ENCODE measurements at places on chromosomes 7 and 10.

GRCh38 chr10:86355571-86356038, 11.0 kb downstream of the GRID1 start:
- no peak for DNase-seq

GRCh38 chr7:92527300-92528187, 776 bp downstream of the PEX1 start:
- DNase-seq: peak; percentile 29

DNA sequence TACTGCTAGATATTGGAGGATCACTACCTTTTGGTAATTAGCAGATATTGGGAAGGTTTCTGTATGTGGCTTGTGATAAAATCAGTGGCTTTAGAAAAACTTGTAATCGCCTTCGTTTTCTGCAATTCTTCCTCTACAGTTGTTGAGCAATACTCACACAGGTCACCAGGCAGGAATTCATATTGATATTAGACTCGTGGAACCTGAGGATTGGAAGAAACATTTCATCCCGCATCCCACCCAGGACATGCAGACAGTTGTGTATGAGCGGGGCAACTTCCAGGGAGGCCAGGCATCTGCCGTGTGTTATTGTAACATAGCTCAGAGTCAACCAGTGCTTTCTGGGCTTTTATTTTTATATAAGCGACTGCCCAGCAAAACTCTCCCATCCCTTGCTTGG, 821.3 kb downstream of the LRMDA start:
- no peak for DNase-seq

- DNase-seq: no peak
These were observed 609.4 kb upstream of the PCDH15 start for GRCh38 chr10:55410415-55410885.

- DNase-seq: no peak
These were observed 45.8 kb upstream of the PRSS58 start for GRCh38 chr7:142303650-142304049.

DNA sequence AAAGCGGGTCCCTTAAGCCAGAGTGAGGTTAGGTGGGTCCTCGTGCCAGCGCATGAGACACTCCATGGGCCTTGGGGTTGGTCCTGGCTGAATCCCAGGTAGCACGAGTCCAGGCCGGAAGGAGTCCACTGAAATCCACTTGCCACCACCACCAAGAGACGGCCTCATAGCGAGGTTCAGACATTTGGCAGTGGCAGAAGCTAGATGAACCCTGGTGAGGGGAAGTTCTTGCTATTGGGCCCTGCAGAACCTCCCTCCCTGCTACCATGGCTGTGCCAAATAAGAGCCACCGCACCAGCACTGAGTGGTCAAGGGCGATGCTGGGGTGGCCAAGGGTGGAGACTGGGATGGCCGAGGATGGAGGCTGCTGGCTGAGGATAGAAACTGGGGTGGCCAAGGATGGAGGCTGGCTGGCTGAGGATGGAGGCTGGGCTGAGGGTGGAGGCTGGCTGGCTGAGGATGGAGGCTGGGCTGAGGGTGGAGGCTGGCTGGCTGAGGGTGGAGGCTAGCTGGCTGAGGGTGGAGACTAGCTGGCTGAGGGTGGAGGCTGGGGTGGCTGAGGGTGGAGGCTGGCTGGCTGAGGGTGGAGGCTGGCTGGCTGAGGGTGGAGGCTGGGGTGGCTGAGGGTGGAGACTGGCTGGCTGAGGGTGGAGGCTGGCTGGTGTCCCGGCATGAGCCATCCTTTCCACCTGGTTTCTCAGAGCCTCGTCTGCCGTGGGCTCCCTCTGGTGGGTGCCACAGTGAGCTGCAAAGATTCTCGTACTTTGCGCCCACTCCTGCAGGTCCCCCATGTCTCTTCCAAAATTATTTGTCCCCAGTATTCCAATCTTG, 88.2 kb downstream of the ELFN1 start:
- no peak for DNase-seq

GRCh38 chr10:59606551-59606961, 103.1 kb downstream of the SLC16A9 start:
- DNase-seq: no peak

DNA sequence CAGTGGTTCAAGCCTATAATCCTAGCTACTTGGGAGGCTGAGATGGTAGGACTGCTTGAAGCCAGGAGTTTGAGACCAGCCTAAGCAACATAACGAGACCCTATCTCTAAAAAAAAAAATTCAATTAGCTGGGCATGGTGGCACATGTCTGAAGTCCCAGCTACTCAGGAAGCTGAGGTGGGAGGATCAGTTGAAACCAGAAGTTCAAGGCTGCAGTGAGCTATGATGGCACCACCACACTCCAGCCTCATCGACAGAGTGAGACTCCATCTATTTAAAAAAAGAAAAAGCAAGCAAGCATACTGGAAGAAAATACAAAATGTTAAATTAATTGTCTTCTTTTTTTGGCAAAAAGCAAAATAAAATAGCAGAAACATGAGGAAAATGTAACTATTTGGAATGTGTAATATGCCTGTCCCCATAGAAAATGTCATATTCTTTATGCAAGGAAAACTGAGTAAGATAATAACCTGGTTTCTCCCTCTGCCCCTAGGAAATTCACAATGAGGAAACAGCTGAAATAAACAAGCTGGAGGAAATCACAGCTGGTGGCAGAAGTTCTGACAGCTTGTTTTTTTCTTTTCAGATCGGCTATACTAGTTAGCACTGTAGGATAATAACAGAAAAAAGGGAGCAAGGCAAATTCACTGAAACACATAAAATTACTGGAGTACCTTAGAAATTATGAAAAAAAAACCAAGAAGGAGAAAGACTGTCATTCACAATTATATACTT, 48.5 kb downstream of the HERPUD2 start:
- DNase-seq: no peak

GRCh38 chr7:123635551-123636359, 19.9 kb upstream of the LMOD2 start:
- DNase-seq: no peak

DNA sequence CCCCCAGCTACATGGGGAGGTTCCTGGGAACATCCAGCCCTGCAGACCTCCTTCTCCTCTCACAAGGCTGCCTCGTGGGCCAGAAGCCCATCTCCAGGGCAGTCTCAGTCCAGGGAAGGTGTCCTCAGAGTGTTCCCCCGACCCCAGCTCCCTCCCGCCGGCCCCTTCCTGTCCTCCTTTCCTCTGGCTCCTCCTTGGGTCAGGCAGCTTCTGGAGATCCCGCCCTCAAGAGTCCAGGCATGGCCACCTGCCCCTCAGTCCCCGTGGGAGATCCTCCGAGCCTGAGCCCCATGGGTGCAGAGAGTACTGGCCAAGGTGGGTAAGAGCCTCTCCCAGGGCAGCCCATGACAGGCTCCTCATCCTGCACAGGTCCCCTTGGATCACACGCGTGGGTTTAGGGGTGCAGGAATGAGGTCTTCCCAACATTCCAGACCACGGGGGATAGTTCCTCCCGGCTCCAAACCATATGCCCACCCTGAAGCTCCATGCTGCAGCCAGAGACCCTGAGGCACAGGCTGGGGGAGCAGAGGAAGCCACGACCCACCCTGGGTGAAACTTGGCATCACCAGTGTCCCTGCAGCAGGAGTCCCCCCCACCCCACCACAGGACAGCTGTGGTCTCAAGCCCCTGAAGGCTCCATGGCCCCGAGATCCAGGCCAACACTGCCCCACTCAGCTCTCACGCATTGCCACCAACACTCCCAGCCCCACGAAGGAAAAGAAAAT, 65.5 kb downstream of the OAT start:
- no peak for DNase-seq

DNA sequence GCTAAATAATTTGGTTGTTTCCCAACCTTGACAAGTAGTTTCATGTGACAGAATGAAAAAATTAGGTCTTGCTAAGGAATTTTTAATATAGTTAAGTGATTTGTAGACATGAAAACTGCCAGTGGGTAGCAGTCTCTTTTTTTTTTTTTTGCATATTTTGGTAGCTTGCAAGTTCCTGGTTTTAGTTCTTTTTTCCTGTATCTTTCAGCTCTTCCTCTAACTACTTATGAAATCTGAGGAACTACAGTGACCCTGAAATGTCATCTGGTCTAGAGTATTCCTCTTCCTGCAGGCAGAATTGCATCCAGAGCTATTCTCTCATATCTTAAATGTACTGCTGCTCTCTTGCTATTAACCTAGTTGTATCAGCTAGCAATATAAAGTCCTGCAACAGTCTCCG, 160.4 kb downstream of the HDAC9 start:
- DNase-seq: no peak

DNA sequence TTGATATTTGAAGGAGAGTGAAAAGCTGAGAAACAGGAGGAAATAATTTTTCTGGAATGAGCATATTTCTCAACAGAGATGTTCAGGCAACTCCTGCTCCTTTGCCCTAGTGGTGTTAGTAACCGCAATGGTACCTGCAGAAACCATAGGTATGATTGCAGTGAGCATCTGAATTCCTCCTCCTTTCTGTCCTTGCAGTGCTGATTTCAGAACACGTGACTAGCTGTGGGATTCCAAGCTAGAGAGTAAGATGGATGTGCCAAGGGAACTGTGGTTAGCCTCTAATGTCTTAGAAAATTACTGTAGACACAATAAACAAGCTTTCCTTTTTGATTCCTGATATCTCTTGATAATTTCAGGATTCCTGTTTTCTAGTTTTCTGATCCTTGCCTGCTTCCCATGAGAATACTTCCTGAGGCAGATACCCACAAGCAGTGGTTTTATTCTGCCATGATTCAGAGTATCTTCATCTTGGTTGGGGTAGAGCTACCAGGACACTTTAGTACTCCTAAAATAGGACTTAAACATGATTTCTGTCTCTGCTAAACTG, 27.5 kb downstream of the LRGUK start:
- DNase-seq: no peak

- no peak for DNase-seq
These were observed 94.8 kb downstream of the POLL start for GRCh38 chr10:101493249-101493648.

DNA sequence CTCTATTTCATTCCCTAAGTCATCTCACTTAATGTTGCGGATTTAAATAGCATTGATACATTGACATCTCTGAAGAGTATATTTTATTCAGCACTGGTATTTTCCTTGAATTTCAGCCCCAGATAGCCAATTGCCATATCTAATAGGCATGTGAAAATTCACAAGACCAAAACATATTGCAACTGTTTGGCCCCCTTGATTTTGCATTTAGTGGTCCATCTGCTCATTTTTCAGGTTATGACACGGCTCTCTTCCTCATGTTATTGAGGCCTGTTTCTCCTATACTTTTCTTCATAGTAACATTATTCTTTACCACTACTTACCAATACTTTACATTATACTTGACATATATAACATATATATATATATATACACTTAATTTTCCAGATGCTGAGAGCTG, 43.7 kb downstream of the MKLN1 start:
- DNase-seq: no peak
